DMS153 (cell line): ENCODE measurements at places on chromosomes 4 and X.

GRCh38 chrX:46673620-46674359 lies 85.1 kb downstream of the SLC9A7 start:
- no peak for DNase-seq

DNA sequence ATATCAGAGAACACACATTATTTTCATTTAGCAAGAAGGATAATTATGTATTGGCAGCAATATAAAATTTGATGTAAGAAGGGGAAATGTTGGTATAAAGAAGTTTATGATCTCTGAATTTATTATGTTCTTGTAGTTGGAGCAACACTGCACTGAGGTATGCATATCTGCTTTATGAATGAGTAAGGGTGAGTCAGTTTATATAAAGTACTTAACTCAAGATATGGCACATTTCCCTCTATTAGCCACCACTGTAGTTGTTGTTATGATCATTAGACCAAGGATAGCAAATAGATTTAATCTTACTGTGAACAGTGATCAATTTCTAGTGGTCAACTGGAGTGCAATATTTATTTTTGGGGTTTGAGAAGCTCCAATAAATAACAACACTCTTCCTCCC lies 66.6 kb downstream of the SNX25 start:
- DNase-seq, result no peak

DNA sequence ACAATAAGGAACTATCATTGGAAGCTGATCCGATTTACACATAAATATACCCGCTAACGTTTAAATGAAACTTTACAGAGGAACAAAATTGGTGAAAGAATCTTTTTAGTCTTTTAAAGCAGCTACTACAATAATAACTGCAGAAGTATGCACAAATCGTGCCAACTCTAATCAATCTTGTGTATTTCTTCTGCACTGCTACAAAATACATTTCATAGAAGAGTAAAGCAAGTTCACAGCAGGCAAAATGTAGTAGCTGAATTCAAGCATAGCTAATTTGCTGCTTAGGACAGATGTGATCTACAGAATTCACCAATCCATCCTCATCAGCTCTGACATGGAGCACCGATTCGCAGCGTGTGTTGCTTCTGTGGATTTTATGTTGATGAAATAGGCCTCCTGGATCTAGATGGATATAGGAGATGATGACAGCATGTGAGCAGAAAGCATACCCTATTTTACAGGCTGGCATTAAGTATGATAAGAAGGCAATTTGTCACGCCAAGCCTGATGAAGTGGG lies 367.3 kb upstream of the FGF13 start:
- no peak for DNase-seq

DNA sequence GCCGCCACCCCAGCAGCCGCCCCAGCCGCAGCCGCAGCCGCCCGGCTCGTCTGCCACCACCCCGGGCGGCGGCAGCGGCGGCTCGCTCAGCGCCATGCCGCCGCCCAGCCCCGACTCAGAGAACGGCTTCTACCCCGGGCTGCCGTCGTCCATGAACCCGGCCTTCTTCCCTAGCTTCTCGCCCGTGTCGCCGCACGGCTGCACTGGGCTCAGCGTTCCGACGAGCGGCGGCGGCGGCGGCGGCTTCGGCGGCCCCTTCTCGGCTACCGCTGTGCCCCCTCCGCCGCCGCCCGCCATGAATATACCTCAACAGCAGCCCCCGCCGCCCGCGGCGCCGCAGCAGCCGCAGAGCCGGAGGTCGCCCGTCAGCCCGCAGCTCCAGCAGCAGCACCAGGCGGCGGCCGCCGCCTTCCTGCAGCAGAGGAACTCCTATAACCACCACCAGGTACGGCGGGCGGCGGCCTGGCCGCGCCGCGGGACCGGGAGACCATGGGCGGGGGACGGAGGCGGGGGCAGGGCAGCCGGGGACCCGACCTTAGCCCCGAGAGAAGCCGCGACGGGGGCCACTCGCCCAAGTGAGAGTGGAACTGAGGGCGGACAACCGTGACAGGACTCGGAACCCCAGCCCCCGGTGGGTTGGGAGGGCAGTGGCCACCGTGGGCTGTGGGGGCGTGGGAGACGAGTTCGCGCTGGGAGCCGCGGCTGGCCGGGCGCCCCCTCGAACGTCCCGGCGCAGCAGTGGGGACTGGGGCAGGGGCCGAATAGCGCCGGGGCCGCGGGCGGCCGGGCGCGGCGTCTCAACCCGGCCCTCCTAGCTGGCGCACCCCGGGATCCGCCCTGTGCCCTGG lies 1.8 kb downstream of the CPEB2 start:
- DNase-seq, result no peak

DNA sequence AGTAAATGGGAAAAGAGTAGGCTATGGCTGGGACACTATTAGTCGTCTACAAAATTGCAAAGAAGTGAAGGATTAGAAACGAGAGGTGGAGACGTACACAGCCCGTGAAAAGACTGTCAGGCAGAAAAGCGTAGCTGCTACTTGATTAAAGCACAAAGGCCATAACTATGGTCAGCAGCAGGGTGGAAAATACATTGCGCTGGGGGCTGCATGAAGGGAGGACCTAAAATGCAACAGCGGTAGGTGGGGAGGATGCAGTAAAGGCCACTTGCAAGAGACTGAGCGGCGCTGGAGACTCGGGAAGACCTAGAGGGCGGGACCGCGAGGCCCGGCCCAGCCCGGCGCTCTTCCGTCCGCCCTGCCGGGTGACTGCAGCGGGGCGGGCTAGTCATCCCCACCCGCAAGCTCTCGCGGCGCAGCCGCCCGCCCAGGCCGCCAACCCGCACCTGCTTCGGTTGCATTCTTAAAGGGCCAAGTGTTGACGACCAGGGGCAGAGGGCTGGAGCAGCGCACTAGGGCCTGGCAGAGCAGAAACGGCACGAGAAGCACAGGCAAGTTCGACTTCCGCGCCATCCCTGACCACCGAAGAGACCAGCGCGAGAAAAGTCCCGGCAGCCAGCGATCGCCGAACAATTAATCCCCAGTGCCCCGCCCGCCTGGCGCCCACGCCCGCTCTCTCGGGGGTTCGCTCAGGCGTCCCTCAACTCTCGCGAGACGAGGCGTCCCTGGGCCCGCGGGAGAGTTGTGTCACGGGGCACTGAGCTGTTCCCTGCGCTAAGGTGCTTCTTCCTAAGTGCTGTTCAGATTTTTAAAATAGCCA lies at the start of gene AGA:
TSS of gene AGA (minus strand) at position 635 of the 820 bp plus-strand sequence. CDS start at position 573, 62 bp downstream.
- DNase-seq, result peak; percentile 94

DNA sequence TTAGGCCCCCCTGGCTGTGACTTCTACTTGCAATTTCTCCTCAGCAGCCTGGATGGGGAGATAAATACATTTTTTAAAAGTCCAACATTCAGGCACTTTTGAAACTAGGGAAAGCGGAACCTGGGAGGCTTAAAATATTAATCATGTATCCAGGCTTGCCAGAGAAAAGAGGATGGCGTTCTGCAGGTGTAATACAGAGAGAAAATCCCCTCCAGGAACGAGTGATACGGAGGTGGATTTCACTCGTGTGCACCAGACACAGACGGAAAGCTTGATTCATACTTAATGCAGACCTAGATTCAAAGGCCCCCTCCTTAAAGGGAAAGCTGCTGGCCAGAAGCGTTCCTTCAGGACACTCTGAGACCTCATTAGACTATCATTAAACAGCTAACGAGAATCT lies 354.0 kb upstream of the BOD1L1 start:
- DNase-seq, result no peak

GRCh38 chr4:92483341-92483740 lies 179.6 kb downstream of the GRID2 start:
- no peak for DNase-seq

DNA sequence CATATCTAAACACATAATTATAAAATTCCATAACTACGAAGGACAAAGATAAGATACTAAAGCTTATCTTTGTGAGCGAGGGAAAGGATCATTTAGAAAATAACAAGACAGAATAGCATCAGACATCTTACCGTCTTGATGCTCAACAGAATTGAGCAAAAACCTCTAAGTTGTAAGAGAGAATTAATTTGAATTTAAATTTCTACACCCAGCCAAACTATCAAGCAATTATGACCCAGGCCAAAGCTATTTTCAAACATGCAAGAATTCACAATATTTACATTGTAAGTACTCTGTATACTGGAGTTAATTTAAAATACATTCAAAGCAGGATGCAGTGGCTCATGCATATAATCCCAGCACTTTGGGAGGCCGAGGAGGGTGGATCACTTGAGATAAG lies 16.5 kb downstream of the CLOCK start:
- DNase-seq, result no peak

DNA sequence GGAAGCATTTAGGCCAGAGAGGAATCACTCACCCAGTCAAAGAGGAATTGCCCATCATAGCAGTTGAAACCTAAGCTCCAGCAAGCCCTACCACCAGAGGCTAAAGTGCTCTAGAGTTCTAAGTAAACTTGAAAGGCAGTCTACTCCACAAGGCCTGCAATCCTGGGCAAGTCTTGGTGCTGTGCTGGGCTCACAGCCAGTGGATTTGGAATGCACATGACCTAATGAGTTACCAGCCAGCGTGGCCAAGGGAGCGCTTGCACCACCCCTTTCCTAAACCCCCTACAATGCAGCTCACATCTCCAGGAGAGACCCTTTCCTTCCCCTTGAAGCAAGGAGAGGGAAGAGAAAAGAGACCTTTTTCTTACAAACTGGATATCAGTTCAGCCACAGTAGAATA lies 445.7 kb downstream of the GASK1B start:
- DNase-seq, result no peak

DNA sequence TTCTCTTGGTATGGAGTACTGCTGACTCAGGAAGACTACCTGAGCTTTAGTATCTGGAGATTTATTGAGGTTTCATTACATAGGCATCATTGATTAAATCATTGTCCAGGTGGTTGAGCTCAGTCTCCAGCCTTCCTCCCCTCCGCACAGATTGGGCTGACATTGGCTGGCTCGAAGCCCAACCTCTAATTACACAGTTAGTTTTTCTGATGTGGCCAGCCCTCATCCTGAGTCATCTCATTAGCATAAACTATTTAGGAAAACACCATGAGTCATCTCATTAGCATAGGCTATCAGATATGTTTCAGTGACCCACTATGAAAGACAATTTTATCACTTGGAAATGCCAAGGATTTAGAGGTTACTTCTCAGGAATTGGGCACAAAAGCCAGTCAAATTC lies 93.9 kb upstream of the ANKRD50 start:
- no peak for DNase-seq

DNA sequence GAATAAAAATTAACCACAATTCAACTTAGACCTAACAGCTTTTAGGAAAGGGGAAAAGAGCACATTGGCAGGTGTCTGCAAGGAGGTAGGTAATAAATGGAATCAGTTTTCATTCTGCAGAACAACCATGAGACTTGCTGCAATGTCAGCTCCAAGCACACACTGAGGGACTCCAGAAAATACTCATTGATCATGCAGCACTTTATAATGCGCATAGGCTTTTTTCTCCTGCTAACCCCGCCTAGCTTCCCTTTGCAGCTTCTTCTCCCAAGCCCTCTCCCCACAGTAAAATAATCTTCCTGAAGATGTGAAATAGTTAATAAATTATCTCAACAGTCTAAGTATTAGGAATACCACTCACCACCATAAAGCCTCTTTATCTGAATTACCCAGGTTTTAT lies 36.9 kb downstream of the ANKRD17 start:
- DNase-seq, result no peak

GRCh38 chr4:120865985-120866384 lies 56.5 kb downstream of the PRDM5 start:
- peak; percentile 14 for DNase-seq

- DNase-seq, result no peak
These were observed 17.3 kb upstream of the CXCL8 start for GRCh38 chr4:73723023-73723422.

DNA sequence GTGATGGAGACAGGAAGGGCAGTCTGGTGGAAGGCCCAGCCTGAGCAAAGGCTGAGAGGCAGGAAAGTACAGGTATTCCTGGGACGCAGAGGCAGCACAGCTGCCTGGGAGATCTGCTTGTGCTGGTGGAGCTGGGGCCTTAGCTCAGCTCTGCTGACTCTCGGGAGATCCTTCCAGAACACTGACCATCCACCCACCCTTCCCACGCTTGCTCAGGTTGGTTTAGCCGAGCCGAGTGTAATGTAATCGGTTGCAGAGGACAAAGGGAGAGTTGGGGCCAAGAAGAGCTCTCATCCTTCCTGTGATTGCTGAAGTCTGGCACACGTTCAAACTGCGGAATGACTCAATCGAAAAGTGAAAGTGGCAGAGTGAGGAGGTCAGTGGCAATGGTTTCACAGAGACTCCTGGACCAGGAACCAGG lies 43.1 kb upstream of the GPR78 start:
- DNase-seq, result peak; percentile 0

DNA sequence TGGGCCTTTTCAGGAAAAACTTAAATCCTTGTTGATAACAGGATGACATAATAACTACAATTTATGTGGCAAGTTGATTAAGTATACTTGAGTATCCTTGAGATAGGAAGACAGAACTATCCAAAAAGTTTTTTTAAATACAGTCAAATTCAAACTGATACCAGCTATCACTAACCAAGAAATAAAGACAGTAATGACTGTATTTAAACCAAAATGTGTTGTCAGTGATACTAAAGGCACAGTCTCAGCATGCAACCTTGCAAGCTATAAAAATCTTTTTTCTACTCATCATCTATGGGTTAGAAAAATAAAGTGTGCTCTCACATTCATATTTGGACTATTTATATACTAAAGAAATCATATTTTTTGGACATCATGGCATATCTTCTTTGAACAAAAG lies 64.7 kb downstream of the PAPSS1 start:
- DNase-seq, result no peak

DNA sequence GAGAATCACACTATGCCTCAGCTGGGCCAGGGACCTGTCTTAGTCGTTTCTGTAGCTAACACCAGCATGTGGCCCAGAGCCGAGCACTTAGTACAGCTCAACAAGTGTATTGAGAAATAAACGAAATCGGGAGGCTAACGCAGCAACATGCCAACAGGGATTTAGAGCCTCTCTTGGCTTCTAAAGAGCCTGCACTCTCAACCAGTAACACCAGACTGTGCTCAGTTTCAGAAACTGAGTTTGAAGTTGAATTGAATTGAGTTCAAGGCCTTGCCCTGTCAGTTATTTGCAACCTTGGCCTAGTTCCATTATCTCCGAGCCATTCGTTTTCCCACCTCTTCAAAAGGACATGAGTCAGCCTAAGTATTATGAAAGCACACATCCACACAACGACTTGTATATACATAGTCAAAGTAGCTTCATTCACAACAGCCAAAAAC lies 71.3 kb upstream of the LDB2 start:
- no peak for DNase-seq

DNA sequence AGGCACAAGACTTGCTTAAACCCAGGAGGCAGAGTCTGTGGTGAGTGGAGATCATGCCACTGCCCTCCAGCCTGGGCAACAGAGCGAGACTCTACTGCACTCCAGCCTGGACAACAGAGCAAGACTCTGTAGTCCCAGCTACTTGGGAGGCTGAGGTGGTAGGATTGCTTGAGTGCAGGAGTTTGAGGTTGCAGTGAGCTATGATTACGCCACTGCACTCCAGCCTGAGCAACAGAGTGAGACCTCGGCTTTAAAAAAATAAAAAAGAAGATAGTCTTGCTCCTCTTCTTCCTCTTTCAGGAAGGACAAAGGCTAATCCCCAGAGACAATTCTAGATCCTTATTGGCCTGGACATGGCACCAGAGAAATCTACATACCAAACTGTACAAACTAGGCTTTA lies 5.7 kb upstream of the PPEF2 start:
- DNase-seq, result no peak

- no peak for DNase-seq
These were observed 17.3 kb upstream of the QRFPR start for GRCh38 chr4:121397941-121398601.

GRCh38 chr4:125676583-125676982 lies 361.8 kb downstream of the FAT4 start:
- no peak for DNase-seq

GRCh38 chr4:99710681-99711345 lies 53.2 kb upstream of the C4orf54 start:
- no peak for DNase-seq

- no peak for DNase-seq
These were observed 6.3 kb upstream of the SORCS2 start for GRCh38 chr4:7186031-7186430.
